ENCODE measurements at places on chromosomes 12 and 14.

GRCh38 chr12:53254816-53255545, 13.1 kb upstream of the ESPL1 start:
- no peak for DNase-seq

GRCh38 chr14:29982993-29983392, 55.3 kb upstream of the PRKD1 start:
- DNase-seq = no peak

- DNase-seq = no peak
Observed at GRCh38 chr14:92460541-92460915, 53.1 kb upstream of the RIN3 start.

DNA sequence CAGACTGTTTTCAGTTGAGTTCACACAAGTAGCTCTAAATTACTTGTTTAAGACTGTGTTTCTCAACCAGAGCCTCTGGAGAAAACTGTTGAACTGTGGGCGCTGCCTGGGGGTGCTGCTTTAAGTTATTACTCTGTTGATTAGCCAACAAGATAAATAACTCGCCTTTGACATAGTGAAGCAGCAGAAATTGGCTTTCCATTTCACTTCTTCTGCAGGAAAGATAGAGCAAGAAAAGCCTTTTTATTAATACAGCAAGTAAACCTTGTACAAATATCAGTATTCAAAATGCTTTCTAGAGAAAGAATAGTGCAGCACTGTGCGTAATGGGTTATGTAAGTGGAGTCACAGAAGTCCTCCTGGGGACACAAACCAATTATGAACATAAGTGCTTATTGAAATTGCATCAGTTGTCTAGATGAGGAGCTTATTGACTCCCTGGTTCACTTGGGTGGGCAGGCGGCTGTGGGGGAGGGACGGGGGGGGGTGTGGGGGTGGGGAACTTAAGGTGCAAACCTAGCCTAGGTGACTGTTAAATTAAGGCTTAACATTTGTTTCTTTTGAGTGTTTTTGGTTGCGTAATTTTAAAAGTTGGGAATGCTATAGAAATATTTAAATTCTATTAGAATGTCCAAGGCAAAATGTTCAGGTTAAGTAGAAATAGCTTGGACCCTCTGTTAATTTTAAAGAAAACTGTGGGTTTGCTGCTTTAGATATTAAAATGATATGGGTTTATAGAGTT, 6.3 kb downstream of the FRS2 start:
- DNase-seq = no peak

DNA sequence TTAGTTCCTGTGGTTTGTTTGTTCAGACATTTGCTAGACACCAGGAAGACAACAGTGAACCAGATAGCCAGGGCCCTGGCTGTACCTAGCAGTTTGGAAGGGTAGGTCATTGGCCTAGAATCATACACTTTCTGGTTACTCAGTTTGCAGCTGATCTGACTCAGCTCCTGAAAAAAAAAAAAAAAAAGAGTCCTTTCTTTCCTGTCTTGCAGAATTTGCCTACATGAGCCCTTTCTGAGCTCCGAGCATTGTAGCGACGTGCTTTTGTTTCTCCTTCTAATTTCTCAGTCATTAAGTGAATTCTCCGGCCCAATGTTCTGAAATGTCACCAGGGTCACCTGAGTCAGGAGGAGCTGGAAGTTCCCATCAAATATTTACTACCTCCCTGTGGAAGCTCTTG, 2.4 kb downstream of the CABP1 start:
- no peak for DNase-seq

DNA sequence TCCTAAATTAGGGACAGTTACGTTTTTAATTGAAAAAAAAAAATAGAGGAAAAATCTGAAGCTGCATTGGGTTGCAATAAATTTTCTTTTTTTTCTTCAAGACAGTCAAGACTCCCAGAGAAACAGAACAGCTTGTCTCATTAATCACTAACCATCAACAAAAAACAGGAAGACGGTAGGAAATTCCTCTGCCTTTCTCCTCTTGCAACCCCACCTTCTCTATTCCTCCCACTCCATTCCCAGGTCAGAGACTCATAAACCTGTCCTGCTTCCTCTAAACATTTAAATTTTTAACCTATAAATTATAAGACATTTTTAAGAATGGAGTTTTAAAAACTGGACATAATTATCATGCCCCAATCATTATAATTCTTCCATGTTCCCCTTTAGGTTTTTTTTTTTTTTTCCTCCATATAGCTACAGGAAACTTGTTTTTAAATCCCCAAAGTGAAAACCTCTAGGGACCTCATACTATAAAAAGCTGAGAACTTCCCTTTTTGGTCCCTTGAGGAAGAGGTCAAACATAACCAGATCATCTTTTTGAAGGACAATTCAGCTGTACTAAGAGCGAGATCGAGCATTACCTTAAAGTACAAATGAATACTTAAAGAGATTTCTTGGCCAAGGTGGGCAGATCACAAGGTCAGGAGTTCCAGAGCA, 36.0 kb downstream of the CPM start:
- no peak for DNase-seq

DNA sequence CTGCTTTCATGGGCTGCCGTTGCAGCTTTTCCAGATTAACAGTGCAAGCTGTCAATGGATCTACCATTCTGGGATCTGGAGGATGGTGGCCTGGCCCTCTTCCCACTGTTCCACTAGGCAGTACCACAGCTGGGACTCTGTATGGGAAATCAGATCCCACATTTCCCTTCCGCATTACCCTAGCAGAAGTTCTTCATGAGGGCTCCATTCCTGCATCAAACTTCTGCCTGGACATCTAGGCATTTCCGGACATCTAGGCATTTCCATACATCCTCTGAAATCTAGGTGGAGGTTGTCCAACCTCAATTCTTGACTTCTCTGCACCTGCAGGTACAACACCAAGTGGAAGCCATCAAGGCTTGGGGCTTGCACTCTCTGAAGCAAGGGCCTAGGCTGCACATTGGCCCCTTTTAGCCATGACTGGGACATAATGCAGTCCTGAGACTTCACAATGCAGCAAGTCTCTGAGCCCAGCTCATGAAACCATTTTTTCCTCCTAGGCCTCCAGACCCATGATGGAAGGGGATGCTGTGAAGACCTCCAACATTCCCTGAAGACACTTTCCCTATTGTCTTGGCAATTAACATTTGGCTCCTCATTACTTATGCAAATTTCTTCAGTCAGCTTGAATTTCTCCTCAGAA, 863.3 kb downstream of the C12orf50 start:
- DNase-seq = no peak

DNA sequence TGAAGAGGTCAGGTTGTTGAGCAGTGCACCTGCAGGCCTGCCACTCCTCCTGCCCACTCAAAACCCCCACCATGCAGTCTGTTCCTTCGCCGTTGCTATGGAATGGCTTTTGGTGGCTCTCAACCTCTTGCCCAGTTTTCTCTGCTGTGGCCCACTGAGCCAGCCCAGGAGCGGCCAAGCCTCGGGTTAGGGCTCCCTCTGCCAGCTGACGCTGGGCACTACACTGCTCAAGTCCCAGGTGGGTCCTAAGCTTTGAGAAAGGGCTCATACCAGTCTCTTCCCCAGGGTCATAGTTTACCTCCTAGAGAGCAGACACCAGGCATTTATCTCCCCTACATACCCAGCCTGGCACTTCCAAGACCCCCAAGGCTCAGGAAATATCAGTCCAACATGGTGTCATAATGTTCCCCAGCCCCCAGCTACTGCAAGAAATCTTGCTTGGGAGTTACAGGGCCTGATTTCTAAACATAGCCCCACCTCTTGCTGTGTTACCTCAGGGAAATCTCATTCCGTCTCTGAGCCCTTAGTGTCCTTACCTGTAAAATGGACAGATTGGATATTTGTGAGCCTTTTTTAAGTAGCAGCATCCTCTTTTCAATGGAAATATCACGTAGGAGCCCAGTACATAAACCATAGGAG, 59.4 kb downstream of the TSPAN11 start:
- DNase-seq = no peak

- DNase-seq = no peak
Observed at GRCh38 chr14:95104911-95105310, 52.4 kb downstream of the DICER1 start.

- no peak for DNase-seq
Observed at GRCh38 chr14:42214981-42215491, 608.4 kb downstream of the LRFN5 start.

GRCh38 chr14:80956922-80957321, 1.5 kb downstream of the TSHR start:
- DNase-seq = no peak

- no peak for DNase-seq
Observed at GRCh38 chr14:98114122-98114895, 1157.7 kb downstream of the BCL11B start.

DNA sequence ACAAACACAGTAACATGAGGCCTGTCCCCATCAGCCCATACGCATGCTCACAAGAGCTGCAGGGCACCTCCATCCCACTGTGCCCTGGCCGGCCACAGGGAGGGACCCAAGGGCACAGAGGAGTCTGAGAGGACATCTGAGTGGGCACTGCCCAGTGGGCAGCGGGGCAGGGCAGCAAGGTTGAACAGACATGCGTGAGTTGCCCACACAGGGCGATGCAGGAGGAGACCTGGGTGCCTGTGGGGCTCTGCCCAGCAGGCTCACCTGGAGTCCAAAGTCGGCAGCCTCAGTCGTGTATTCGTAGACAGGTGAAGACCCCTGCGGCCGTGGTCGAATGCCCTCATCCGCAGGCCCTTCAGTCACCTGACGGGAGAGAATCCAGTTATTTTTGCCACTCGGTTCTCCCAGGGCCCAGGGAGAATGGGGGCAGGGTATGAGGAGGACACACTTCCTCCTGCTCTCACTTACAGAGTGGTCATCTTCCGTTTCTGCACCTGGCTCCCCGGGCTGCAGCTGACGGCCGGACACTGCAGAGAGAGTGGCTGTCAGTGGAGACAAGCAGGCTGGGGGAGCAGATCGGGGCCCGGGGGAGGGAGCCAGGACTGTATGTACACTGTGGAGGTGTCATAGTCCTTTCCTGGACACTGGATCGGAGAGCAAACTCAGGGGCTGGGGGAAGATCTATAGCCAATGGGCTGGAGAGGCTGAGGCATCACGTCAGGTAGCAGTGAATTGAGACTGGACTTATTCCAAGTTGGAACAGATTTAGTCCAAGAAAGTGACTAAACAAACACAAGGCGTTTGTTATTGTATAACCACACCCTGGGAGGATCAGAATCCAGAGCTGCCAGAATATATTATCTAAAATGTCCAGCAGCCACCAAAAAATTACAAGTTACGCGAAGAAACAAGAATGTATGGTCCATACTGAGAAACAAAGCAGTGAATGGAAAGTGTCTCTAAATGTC, 20.7 kb downstream of the AHNAK2 start:
- DNase-seq = no peak

GRCh38 chr12:10142976-10143589, 13.1 kb upstream of the CLEC7A start:
- DNase-seq = no peak

GRCh38 chr14:99784508-99784907, 8.7 kb upstream of the EML1 start:
- no peak for DNase-seq

All from stimulated activated CD8-positive, alpha-beta memory T cell treated with anti-CD3 and anti-CD28 coated beads, Interleukin-4, amount 100 ng/mL, for 1 hour (primary cell).